T47D (cell line): ENCODE measurements at places on chromosomes 12 and 14.
A peak's percentile ranks its signal among the peaks of the same experiment; 100 is the strongest.

GRCh38 chr12:2616763-2617162 lies 178.0 kb upstream of the FKBP4 start:
- DNase-seq = no peak

DNA sequence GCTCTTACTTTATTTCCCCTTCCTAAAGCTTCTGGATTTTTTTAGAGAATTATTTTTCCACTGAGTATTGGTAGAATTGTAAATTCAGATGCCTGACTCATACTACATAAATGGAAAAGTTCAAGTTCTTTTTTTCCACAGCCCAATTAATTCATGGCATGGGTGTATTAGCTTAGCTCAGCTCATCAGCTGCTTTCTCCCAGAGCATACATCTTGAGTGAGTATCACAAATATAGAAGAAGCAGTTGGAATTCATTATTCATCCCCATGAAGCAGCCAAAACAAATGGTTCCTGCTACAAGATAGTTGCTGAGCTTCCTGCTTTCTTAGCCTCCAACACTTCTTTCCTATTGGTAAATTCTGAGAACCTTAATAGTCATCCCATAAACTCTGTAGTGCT lies 105.1 kb downstream of the C12orf50 start:
- DNase-seq = no peak

- DNase-seq = no peak
These were observed 26.8 kb downstream of the RAB35 start for GRCh38 chr12:120089796-120090195.

DNA sequence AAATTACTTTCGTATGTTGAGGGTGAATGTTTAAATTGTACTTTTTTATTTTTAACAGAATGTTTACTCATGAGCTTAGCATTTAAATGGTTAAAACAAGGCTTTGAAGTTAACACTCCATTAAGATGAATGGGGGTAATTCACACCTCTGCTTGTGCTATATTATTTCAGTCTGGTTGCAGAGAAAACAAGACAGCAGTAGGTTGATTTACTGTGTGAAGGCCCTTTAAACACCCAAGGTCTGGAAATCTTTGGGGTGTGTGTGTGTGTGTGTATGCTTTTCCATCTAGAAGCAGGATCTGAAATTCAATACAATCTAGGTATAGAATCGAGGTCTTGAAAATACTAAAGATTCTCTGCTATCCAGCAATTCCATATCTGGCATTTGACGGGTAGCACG lies 83.8 kb downstream of the SLC38A6 start:
- DNase-seq = no peak

- peak; percentile 75 for DNase-seq
These were observed 39.0 kb downstream of the ACTN1 start for GRCh38 chr14:68939893-68940613.

GRCh38 chr14:59582161-59582560 lies 5.5 kb upstream of the CCDC175 start:
- no peak for DNase-seq

- DNase-seq = no peak
These were observed 16.1 kb upstream of the NEMF start for GRCh38 chr14:49868720-49869114.

DNA sequence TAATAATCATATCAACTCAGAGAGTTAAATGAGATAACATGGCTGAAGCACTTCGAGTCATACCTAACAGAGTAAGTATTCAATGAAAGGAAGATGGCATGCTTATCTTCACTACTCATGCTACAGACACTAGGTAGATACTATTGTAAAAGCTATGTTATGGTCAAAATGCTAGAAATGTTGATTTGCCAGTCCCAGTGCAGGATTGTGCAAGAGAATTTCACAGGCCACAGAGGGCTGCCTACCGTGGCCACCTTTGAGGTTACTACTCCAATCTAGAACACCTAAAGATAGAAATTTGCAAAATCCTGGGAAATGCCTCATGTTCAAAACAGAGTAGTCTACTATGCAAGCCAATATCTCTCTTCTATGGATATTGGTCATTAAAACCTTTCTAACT lies 75.3 kb upstream of the PLEKHG7 start:
- no peak for DNase-seq

GRCh38 chr12:113732916-113733315 lies 233.2 kb downstream of the RBM19 start:
- DNase-seq = no peak

- no peak for DNase-seq
These were observed 66.8 kb upstream of the GPR68 start for GRCh38 chr14:91311284-91311662.

DNA sequence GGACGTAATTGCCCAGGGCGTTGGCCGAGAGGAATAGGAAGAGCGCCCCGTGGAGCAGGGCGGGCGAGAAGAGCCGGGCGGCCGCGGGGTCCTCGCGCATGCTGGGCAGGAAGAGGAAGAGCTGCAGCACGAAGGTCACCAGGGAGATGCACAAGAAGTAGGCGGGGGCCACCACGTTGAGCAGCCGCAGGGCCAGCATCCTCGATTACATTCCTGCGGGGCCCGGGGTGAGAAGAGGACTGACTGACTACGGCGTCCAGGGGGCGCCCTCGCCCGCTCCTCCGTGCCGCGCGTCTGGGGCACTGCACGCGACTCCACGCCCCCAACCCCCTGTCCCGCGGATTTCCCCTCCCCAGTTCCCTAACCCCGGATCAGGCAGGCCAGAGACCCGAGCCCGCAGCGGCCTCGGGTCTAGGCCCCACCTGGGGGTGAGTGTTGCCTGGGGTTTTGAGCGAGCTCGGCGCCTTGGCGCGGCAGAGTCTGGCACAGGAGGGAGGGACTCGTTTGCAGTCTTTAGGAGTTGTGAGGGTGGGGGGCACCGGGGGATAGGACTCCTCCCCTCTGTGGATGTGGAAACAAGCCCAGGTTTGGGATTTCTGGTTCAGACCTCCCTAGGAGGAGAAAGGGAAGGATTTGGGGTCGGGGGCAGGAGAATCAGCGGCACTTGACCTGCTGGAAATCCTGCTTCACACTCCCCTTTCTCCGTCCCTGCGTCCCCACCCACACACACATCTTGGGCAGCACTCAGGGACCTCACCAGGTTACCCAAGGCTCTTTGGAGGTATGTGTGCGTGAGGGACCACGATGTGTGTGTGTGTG lies 1.8 kb downstream of the ZDHHC22 start:
- peak; percentile 52 for DNase-seq
